ENCODE measurements at places on chromosomes 16 and 17.

- DNase-seq = no peak
These were observed 205.9 kb downstream of the CBLN1 start for GRCh38 chr16:49075709-49076108.

- no peak for DNase-seq
These were observed 18.5 kb downstream of the SLC16A3 start for GRCh38 chr17:82247182-82247823.

DNA sequence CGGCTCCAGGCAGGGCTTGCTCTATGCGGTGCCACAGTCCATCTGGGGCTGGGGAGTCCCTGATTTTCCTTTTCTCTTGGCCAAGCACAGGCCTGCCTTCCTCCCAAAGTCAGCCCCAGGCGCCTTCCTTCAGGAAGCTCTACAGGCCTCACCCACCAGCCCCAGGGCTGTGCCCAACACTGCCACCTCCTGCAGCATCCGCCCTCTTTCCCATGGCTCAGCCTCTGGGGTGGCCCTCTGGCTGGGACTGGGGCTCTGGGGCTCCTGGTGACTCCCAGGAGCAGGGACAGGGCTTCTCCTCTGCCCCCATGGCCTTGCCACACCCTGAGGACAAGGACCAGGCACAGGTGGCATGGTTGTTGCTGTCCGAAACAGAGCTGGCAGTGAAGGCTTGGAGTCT, 817 bp downstream of the ITGB4 start:
- DNase-seq = no peak

DNA sequence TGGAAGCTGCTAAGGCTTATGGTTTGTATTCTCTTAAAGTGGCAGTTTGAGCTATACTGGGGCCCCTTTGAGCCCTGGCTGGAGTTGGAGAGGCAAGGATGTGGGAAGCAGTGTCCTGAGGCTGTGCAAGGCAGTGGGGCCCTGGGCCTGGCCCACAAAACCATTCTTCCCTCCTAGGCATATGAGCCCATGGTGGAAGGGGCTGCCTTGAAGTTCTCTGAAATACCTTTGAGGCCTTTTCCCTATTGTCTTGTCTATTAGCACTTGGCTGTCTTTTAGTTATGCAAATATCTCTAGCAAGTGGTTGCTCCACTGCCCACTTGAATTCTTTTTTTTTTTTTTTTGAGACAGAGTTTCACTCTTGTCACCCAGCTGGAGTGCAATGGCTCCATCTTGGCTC, 119.2 kb downstream of the PCTP start:
- DNase-seq = no peak

GRCh38 chr17:68061512-68062313, 26.2 kb downstream of the KPNA2 start:
- DNase-seq = no peak

GRCh38 chr17:77495575-77495974, 354.8 kb downstream of the SEC14L1 start:
- no peak for DNase-seq

GRCh38 chr17:35965272-35965671, 16.0 kb downstream of the CCL16 start:
- no peak for DNase-seq

- DNase-seq = no peak
These were observed 57.3 kb upstream of the AMZ2 start for GRCh38 chr17:68190495-68190894.

GRCh38 chr16:63461248-63461841, 1425.1 kb upstream of the CDH8 start:
- DNase-seq = peak; percentile 50

- DNase-seq = no peak
These were observed 15.2 kb upstream of the PRM1 start for GRCh38 chr16:11296351-11296705.

DNA sequence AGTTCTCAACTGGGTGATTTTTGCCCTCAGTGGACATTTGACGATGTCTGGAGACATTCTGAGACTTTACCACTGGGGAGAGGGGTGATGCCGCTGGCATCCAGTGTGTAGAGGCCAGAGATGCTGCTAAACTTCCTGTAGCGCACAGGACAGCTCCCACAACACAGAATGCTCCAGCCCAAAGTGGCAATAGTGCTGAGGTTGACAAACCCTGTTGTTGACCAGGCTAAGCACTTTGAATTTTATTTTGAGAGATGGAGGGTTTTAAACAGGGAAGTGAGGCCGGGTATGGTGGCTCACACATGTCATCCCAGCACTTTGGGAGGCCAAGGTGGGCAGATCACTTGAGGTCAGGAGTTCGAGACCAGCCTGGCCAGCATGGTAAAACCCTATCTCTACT, 44.0 kb downstream of the SYT17 start:
- DNase-seq = no peak

DNA sequence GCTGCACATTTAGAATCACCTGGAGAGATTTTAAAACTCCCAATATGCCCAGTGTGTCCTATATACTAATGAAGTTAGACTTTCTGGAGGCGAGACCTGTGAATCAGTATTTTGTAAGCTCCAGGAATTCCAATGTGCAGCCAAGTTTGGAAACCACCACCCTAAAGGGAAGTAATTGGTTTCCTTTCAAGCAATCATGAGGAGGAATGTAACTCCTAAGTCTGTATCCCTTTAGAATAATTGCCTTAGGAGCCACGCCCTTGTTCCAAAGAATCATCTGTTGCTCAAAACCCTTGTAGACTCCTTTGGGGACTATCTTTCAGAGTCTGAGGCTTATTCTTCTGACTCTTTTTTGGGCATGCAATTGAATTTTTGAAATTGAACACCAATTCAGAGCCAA, 84.4 kb downstream of the DNAH9 start:
- no peak for DNase-seq

DNA sequence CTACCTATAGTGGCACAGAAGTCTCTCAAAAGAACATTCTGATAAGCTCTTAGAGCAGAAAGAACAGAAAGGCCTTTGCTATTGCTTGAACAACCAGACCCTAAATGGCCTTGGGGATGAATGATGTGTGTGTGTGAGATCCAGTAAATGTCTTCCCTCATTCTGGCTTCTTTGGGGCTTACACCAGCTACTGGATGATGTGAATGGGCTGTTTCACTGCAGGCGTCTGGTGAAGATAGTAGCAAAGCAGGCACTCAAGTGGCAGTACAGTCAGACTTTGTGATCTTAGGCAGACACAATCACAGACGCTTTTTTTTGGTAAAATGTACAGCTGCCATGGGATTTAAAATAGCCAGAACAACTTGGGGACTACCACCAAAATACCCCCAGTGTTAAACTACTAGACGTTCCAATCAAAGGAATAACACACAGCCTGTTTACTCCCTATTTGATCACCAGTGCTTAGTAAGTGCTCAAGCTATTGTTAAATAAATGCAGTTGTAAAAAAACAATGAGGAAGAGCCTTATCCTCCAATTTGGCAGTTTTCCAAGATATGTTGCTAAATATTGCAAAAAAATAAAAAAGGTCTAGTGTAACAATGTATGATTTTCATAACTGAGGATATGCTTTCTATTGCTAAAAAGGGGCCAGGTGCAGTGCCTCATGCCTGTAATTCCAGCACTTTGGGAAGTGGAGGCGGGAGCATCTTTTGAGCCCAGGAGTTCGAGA, 17.9 kb downstream of the NDUFAB1 start:
- no peak for DNase-seq

DNA sequence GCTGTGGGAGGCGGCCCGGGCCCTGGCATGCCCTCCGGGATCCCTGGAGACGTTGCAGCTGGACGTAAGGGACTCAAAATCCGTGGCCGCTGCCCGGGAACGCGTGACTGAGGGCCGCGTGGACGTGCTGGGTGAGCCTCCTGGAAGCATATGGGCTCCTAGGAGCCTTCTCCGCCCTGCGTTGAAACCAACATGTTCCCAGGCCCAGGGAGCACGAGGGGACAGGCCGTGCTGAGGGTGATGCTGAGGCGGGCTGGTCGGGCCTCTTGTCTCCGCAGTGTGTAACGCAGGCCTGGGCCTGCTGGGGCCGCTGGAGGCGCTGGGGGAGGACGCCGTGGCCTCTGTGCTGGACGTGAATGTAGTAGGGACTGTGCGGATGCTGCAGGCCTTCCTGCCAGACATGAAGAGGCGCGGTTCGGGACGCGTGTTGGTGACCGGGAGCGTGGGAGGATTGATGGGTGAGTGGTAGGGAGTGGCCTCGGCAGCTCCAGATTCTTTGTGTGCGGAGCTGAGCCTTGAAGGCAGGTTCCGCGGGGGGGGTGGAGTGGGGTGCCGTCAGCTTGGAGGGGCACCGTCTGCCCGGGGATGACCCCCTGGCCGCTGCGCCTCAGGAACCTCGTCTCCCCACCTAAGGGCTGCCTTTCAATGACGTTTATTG, 567 bp downstream of the HSD17B1 start:
- no peak for DNase-seq

DNA sequence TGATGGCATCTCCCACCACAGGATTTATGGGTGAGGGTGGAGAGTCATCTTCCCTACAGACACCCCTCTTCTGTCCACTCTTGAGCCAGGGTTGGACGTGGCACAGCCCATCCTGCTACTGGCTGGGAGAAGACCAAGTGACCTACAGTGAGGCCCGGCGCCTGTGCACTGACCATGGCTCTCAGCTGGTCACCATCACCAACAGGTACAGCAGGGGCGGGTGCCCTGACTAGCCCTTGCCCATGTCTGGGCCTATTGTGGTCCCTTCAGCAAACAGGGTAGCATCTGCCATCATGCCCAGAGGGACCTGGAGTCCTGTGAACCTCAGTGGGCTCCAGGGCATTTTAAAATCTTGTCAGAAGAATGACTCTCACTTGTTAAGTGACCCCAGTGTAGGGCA, 48.2 kb downstream of the MRC2 start:
- DNase-seq = no peak

- no peak for DNase-seq
These were observed 46.3 kb downstream of the MRM1 start for GRCh38 chr17:36647636-36648035.

DNA sequence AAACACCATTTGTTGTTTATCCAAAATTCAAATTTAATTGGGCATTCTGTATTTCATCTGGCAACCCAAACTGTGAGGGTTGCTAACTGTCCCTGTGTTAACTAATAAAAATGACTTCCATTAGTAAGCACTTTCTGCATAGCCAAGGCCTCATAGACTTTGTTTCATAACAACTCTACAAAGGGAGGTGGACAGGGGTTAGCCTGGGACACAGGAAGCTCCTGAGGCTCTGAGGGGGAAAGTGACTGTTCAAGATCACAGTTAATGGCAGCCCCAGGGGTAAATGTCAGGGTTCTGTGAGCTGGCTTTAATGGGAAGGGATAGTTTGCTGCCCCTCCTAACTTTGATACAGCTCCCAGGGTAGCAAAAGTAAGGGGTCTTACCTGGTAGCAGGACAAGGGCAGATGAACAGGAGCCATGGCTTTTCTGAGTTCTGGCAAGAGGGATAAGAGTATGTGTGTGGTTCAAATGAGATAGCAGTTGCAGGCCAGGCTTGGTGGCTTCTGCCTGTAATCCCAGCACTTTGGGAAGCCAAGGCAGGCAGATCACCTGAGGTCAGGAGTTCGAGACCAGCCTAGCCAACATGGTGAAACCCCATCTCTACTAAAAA, 2.2 kb downstream of the HEATR9 start:
- no peak for DNase-seq

- DNase-seq = no peak
These were observed 1.5 kb upstream of the PIMREG start for GRCh38 chr17:6442775-6443174.

GRCh38 chr17:27544350-27545131, 86.4 kb upstream of the LGALS9 start:
- peak; percentile 86 for DNase-seq

DNA sequence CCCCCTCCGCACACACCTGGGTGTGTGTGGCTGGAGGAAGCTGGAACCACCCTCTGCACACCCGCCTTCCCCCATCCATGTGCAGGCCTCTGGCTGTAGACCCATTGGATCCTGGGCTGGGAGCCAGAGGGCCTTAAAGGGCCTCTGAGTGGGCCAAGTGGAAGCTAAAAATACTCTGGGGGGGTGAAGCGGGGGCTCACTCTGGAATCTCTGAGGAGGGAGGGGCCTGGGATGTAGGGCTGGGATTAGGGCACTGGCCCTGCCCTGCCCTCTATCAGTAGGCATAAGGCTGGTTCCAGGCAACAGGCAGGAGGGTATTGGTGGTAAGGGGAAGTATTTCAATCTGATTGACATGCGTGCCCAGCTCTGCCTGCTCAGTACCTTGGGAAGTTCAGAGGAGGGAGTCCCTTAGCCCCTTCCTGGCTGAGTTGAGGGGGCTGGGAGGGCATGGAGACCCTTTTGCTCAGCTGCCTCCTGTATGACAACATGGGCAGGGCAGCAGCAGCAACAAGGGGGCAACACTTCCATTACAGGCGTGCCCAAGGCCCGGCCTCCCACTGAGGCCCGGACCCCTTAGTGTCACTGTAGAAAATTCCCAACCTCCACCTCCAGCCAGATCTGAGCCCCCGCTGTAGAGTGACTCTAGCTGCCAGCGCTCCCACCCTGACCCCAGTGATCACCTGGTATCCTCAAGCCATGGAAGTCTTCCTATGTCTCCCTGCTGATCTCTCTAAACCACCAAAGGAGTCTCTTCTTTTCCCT, 5.2 kb downstream of the ITGA3 start:
- no peak for DNase-seq

- no peak for DNase-seq
These were observed 4.4 kb downstream of the FOXF1 start for GRCh38 chr16:86514481-86515376.

All from NCI-H526 treated with DMSO at 0.1 percent for 48 hours (cell line).